ENCODE measurements at places on chromosomes 4 and X.

GRCh38 chr4:176238157-176238610, 30.8 kb downstream of the ASB5 start:
- no peak for DNase-seq

- DNase-seq: no peak
Observed at GRCh38 chrX:151974336-151975227, at the start of gene GABRE. Gene GABRE (minus strand): TSS chrX:151974676. CDS start chrX:151974625, 51 bp downstream.

DNA sequence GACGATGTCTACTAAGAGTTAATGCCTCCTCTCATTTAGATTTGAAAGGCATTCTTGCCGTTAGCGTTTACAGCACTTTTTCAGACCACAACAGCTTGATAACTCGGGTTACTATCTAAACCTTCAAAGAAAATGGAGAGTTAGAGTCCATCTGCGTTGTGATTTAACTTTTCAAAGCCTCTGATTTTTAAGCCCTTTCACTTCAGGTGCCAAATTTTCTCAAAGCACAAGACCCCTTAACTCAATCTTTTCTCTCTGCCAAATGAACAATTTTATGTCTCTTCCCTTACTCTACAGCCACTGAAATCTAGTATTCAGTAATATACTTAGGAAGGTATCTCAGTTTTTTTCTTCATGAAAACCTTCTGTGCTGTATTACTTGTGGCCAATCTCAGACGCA, 310.5 kb downstream of the TENM3 start:
- no peak for DNase-seq

GRCh38 chr4:173457893-173458292, 59.0 kb upstream of the SCRG1 start:
- DNase-seq: no peak

DNA sequence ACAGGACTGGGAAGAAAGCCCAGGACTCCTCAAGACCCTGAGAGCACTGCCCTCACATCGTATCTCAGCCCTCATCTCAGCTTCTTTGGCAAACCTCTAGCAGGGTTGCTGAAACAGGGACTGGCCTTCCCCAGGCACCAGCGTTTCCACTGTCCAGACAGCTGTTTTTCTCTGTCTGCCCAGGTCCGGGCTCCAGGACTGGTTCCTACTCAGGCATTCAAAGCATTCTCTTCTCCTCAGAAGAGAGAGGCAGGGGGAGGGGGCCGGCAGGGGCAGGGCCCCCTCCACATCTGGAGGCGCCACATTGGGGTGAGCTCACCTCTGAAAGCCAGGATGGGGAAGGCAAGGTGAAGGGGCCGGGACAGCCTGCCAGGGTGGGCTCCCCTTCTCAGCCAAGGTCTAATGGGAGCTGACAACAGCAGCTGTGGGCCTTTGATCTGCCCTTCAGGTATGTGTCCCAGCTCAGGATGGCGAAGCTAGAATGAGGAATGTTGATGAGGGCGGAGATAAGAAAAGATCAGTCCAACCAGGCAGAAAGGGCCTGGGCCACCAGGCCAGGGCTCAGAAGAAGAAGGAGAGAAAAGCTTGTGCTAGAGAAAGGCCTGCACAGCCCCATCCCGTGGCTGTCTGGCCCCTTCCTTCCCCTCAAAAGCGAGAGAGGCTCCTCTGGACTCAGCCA, 60.4 kb downstream of the PJA1 start:
- DNase-seq: no peak

- DNase-seq: no peak
Observed at GRCh38 chr4:13484749-13485221, 645 bp upstream of the RAB28 start.
